Activated CD4-positive, alpha-beta T cell treated with anti-CD3 and anti-CD28 coated beads, Interleukin-2, amount 10 ng/mL, durations not matched to agents 7 days and 5 days (primary cell): ENCODE measurements at places on chromosomes 2 and 18. TPM values are rescaled to one million over a fixed set of nuclear protein-coding genes. Genes with fewer than 3 reads are reported as not detected.

The GALNT13 gene
- total RNA-seq = not detected

The BUB1 gene
- 118 TPM for total RNA-seq

The LBX2 gene
- not detected for total RNA-seq

The C1QL2 gene
- not detected for total RNA-seq

The ADAM23 gene
- 0.89 TPM for total RNA-seq

The PRSS56 gene
- not detected for total RNA-seq

The UGT1A10 gene
- not detected for total RNA-seq

The LHCGR gene
- not detected for total RNA-seq

The MC2R gene
- not detected for total RNA-seq

The MGAT4A gene
- total RNA-seq = 109 TPM

The AFF3 gene
- 13.0 TPM for total RNA-seq

The HMSD gene
- total RNA-seq = 1.0 TPM
